MV-4-11 (cell line): ENCODE measurements at places on chromosomes 3 and 15.

DNA sequence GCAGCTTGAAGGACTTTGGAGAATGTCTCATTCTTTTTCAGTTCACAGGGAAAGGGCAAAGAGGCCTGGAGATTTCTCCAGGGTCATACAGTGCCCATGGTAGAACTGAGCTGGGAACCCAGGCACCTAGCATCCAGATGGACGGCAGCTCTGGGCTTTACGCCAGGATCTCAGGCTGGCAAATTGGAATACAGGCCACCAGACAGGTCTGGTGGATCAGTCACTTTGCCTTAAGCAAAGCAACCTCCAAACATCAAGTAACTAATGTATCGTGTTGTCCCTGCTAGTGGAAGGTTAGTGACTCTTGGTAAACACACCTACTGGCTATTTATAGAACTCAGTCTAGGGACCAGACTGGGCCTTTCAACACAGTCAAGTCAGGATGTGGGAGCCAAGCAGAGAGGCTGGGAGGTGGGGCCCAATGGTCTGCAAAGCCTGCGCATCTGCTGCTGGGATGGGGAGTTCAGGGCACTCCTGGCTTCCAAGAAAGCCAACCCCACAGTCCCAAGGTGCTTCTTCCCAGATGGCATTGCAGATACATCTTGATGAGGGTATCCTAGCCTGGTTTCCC lies 30.2 kb downstream of the RPLP1 start:
- no peak for DNase-seq

DNA sequence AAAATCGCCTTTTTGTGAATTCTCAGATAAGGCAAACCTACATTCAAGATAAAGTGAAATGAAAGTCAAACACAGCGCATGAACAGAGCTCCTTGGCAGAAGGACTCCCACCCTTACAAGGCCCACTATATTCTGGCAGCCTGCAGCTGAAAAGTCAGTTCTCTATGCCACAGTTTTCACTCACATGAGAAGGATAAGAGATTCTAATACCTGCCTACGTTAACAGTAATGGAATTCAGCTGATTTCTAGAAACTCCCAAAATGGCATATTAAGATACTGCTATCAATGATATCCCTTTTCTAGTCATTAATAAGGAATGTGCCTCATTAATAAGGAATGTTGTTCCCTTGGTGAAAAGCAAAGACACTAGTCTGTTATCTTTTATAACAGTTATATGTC lies 27.0 kb downstream of the SLC30A4 start:
- DNase-seq = no peak

- DNase-seq = no peak
These were observed 423.7 kb upstream of the SEMA6D start for GRCh38 chr15:47293466-47294162.

DNA sequence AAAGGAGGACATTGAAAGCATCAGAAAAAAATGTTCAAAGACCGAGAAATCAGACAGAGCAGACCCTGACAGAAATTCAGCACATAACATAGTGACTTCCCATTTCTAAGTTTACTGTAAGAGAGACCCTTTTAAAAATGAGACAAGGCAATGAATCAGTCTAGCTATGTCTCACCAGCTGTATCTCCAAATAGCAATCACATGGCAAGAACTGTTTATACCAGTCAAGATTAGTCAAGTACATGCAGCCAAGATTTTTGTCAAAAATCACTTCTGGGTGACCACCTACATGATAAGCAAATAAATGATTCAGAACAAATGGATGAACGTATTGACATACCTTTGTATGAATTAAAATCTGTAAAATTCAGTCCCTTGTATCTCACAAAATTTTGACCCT lies 138.0 kb downstream of the DTWD1 start:
- DNase-seq = no peak

- DNase-seq = no peak
These were observed 19.0 kb downstream of the SEMA6D start for GRCh38 chr15:47736143-47736786.

GRCh38 chr3:86427343-86427742 lies 563.6 kb downstream of the VGLL3 start:
- DNase-seq = no peak

DNA sequence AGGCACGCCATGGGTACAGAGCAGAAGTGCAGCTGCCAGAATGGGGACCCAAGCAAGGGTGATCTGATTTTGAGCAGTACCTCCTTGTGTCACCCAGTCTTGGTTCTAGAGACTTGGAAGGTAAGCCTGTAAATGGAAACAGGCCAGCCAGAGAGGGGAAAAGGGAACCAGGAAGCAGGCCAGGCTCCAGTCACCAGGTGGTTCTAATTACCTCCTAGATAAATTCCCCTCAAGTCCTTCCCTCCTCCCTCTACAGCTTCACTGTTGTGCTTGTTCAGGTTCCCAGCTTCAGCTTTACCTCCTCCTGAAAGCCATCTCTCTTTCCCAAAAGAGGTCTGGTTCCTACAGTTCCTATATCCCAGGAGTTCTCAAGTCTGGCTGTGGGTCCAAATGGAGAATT lies 58.8 kb upstream of the SLC7A14 start:
- DNase-seq = no peak

GRCh38 chr3:119481079-119481478 lies 12.3 kb downstream of the POGLUT1 start:
- DNase-seq = no peak

DNA sequence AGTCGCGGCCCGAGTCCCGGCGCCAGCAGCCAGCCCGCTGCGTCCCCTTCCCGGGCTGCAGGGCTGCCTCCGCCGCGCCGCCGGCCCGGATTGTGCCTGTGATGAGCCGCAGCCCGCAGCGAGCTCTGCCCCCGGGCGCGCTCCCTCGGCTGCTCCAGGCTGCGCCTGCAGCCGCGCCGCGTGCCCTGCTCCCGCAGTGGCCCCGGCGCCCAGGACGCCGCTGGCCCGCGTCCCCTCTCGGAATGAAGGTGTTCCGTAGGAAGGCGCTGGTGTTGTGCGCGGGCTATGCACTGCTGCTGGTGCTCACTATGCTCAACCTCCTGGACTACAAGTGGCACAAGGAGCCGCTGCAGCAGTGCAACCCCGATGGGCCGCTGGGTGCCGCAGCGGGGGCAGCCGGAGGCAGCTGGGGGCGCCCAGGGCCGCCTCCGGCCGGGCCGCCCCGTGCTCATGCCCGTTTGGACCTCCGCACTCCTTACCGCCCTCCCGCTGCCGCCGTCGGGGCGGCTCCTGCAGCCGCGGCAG lies 1.2 kb downstream of the CHST2 start:
- DNase-seq = peak; percentile 11

DNA sequence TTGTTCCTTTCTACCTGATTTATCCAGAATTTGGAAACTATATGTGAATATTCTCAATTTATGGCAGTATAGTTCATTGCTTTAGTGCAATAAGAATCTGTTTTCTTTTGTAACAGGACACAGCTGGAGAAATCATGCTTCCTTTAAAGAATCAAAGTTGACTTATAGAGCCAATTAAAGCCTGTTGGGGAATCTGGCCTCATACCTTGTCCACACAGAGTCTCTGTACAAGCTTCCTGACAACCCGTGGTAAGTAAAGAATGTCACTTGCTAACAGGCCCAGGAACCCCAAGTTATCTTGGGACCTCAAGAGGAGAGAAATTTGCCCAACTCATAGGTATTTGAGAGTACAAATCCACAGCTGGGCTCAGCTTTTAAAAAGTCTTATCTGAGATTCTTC lies 10.2 kb downstream of the ZNF445 start:
- DNase-seq = no peak

DNA sequence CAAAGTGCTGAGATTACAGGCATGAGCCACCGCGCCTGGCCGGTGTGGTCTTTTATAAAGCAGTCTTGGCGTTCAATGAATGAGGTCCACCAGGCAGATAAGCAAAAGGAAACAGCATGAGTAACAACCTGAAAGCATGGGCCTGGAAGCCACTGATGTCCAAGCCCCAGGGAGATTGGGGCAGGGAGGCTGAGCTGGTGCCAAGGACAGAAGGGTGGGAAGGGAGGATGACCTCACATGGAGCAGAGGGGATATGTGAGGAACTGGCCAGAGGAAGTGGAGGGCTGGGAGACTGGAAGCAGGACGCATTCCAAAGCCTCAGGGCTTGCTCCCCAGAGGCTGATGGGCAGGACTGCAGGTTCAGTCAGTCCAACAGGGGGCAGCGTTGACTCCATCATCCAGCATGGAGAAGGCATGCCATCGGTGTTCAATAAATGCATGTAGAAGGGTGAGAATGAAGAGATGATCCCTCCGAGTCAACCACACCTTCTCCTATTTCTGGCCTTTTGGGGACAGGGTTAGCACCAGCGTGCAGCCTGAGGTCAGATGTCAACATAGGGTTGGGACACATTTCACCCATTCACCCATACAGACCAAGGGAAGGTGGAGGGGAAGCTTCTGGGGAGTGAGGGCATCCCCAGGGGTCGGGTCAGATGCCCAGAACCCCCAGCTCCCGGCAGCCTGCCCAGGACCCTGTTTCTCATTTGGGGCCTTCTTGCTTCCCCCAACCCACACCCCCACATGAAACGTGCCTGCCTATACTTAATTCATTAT lies 14.8 kb downstream of the MYL3 start:
- DNase-seq = peak; percentile 12

DNA sequence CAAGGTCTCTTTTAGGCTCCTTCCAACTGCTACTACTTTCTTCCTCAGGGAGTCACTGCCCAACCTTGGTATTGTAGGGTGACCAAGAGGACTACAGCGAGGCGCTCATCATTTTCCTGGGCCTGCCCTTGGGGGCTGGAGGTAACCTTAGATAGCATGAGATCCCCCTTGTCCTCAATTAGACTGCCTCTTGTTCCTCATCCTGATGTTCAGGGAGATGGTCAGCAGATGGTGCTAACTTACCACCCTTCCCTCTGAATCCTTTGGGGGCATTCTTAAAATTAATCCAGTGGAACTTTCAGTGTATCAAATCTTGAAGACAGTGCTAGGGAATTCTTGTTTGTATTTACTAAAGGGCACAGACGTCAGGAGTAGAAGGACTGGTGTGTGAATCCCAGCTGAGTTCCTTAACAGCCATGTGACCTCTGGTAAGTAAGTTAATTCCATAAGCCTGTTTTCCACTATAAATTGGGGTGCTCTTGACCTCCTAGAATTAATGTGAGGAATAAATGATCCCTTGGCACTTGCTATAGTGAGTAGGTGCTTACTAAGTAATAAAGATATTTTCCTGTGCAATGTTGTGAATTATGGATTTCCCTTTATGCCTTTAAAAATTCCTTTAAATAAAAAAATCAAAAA lies 4.1 kb upstream of the CLPX start:
- peak; percentile 32 for DNase-seq

- DNase-seq = peak; percentile 78
These were observed 8.2 kb downstream of the ZIC4 start for GRCh38 chr3:147397875-147398812.

DNA sequence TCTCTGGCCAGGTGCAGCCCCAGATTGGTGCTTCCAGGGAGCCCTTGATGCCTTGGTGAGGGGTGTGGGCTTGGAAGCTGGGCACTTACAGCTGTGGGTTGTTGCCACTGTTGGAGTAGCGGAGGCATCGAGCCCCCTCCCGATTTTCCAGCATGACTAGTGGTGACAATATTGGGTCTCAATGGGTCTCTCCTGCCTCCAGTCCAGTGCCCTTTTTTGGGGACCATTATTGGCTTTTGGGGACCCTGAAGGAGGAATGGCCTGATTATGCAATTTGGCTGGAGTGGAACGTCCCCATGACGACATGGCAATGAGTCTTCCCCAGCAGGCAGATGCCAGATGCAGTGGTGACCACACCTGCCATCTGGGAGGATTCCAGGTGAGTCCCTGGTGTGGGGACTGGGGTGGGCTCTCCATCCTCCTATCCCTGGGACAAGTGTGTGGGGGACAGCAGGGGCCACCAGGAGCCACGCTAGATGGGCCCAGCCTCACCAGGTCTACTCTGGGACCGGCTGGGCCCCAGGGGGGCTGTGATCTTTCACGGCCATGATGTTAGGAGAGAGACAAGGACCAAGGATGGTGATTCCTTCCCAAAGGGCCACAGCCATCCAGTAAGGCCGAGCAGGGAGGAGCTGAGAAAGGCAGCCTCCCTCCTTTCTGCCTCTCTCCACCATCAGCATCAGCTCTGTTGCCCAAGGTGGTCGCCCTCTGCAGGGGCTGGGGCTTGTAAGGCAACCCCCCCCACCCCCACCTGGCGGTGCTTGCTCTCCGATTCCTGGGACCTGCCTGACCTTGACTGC lies 196.8 kb downstream of the GOLGA6L6 start:
- DNase-seq = no peak

- DNase-seq = no peak
These were observed 113.5 kb downstream of the KCNAB1 start for GRCh38 chr3:156233876-156234275.

- no peak for DNase-seq
These were observed 88.9 kb downstream of the TBC1D2B start for GRCh38 chr15:77988347-77989295.

GRCh38 chr3:106263011-106263410 lies 394.2 kb upstream of the CBLB start:
- peak; percentile 88 for DNase-seq
